Stimulated activated CD4-positive, alpha-beta T cell treated with anti-CD3 and anti-CD28 coated beads, Interleukin-2, amount 100 ng/mL, for 4 hours (primary cell): ENCODE measurements at places on chromosomes 16 and 17.

DNA sequence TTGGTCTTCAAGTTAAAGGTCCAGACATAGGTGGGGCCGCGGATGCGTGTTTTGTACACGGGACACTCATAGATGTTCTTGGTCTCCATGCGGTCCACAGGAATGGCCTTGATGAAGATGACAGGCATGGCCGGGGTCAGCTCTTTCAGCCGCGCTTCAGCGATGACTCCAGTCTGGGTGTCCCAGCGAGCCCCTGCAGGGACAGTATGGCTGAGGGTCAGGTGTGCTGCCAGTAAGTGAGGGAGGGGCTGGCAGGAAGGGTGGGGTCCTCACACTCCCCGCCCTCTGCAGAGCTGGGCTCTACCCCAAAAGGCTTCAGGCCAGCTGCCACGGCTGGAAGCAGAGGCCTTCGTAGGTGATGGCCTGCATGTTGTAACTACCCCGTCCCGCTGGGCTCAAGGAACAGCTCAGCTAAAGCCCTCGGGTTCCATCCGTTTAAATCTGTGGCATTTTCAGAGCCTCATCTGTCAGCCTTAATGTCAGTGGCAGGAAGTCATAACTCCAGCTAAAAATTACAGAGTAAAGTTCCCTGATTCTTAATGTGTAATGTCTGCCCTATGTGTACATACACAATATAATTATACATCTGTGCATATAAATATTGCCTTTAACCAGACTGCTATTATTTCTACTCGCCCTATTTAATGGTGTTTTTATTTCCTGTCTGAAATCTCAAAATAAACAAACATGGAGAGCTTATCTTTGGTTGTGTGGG lies 45.7 kb downstream of the PGS1 start:
- no peak for DNase-seq

DNA sequence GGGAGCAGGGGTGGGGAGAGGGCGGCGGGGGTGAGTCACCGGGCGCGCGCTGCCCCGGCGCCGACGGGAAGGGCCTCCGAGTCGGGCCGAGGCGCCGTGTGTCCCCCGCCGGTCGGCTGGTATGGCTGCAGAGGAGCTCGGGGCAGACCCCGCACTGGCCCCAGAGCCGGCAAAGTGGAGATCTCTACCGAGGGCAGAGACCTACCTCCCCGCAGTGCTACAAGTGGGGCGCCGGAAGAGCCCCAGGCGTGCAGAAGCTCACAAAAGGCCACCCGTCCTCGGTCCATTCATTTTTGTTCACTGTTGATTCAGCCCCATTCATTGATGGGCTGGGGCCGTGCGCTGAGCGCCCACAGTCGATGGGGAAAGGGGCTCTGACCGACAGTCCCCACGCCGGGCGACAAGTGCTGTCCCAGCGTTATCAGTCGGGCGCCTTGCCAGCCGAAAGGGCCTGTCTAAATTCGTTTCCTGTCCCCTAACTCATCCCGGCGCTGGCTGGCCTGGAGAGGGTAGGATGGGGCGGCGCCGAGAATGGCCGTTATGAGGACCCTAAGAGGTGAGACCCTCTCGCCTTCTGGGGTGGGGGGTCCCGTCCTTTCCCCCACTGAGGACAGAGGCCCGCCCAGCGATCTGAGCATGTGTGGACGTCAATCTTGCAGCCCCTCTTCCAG lies 709 bp upstream of the ENO3 start:
- DNase-seq = peak; percentile 55

DNA sequence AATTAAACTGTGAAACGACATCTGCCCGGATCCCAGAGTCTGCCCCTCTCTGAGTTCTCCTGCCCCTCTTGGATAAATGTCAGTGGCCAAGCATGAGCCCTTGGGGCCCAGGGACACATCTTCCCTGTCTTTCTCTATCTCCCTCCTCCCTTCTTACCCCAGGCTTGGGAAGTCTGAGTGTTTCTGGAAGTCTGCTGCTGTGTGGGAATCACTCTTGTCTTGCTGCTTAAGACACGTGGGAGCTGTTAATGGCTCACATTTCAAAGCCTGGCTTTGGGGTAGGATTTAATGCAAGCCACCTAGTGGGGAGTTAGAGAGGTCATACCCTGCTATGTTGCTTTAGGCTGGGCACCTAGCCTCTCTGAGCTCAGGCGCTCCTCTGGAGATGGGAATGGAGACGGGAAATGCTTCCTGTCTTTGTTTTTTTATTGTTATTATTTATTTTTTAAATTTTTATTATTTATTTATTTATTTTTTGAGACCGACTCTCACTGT lies 218.5 kb upstream of the CIBAR2 start:
- no peak for DNase-seq

DNA sequence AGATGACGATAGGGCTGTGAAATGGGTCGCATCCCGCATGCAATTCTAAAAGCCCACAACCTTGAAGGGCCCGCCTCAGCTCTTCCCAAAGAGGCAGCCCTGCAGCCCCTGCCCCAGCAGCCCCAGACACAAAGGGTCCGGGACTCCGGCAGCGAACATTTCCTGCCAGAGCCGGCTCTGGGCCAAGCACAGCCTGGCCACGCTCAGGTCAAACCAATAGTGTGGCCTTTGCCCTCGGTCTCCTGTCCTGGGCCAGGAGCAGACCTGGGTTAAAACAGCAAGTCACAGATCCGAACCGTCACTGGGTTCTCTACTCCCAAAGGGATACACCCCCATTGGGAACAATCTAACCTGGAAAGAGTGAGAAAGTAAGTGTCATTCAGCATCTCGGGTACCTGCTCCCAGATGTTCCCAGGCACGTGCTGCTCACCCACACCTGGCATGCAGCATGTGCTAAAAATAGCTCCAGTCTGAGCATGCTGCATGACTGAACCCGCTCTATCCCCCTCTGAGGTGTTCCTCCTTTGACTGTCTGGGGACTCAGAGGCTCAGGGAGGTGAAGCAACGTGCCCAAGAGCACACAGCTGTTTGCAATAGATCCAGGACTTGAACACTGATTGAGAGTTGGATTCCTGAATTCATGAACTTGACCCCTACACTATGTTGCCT lies 22.2 kb upstream of the ATP2A3 start:
- no peak for DNase-seq

- no peak for DNase-seq
Observed at GRCh38 chr16:69707920-69708683, 18.3 kb downstream of the NQO1 start.

DNA sequence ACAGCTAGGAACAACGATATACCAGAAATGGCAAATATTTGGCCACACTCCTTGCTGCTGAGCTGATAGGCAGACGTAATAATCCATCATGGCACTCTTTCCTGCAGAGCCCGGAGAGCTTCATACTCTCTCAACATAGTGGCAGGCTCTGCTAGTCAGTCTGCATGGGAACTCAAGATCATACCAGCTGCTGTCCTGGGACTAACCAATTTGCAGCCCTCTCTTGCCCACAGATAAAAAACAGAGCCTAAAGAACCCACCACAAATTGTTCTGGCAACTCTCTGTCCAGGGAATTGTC lies 13.5 kb downstream of the GSDMB start:
- no peak for DNase-seq

DNA sequence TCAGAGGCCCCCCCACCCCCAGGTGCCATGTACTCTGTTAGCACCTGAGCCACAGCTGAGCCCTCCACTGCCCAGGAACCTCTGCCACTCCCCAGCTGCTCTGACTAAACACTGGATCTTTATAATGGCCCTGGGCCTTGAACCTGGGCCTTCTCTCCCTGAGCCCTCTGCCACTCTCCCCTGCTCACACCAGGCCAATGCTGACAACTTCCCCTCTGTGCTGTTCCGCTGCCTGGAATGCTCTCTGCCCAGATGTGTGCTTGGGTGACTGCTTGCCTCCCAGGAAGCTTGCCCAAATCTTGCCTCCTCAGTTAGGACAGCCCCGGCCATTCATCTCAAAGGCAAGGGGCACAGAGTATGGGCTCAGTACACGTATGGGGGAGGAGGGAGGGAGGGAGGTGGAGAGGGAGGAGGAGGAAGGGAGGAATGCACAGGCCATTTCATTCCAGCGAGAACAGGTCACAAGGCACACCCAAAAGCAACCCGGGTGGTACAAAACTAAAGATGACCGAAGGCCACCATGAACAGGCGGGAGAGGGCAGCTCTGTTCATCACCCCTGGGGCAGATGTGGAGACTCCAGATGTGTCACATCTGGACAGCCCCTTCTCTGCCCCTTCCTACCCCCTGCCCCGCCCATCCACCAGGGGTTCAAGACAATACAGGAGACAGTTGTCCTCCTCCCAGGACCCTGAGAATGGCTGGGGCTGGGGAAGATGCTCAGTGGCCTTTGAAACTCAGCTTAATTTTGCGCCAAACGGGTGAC lies 15.3 kb upstream of the TNFRSF13B start:
- no peak for DNase-seq
